Mesenchymal stem cell (in vitro differentiated cells and primary cell): ENCODE measurements at places on chromosomes 2 and 18.

DNA sequence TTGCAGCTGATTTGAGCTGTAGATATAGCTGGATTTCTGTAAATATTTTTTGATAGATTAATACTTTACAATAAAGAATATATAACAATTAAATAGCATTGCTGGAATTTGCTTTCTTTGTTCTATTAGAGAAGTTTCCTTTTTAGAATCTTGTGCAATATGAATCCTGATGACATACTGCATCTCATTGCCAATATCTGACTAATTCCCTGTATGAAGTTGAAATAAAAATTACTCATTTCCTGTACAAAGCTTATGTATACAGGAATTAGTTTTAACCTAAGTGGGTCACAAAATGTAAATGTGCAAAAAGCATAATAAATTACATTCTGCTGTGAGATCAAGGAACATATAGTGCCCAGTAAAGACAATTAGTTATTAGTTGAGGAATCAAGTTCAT, 72.8 kb upstream of the TMEFF2 start:
- DNase-seq, result peak; percentile 56

GRCh38 chr2:229446350-229446749, 175.3 kb upstream of the PID1 start:
- no peak for DNase-seq

DNA sequence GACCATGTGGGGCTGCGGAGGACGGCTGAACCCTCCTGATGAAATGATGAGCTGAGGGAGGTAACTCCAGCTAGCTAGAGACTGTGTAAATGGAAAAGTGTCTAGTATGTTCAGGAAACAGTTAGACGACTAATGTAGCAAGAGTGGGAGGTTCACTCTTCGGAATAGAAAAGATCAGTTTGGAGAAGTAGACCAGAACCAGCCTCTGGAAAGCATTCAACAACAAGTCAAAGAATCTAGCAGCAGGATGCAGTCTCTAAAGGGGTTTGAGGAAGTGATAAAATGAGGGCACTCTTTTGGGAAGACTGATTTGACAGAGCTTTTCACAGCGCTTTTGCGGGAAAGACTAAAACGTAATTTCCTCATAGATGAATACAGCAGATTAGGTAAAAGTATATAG, 79.6 kb downstream of the GAREM1 start:
- no peak for DNase-seq

GRCh38 chr2:14306268-14306861, 326.2 kb upstream of the LRATD1 start:
- DNase-seq, result no peak

GRCh38 chr2:235054475-235054874, 102.7 kb downstream of the SH3BP4 start:
- DNase-seq, result no peak

GRCh38 chr2:42217307-42217706, 48.2 kb downstream of the EML4 start:
- no peak for DNase-seq

- DNase-seq, result no peak
These were observed 24.0 kb downstream of the WIPF1 start for GRCh38 chr2:174573621-174574081.

GRCh38 chr2:230691005-230691647, 21.5 kb upstream of the CAB39 start:
- DNase-seq, result peak; percentile 25

DNA sequence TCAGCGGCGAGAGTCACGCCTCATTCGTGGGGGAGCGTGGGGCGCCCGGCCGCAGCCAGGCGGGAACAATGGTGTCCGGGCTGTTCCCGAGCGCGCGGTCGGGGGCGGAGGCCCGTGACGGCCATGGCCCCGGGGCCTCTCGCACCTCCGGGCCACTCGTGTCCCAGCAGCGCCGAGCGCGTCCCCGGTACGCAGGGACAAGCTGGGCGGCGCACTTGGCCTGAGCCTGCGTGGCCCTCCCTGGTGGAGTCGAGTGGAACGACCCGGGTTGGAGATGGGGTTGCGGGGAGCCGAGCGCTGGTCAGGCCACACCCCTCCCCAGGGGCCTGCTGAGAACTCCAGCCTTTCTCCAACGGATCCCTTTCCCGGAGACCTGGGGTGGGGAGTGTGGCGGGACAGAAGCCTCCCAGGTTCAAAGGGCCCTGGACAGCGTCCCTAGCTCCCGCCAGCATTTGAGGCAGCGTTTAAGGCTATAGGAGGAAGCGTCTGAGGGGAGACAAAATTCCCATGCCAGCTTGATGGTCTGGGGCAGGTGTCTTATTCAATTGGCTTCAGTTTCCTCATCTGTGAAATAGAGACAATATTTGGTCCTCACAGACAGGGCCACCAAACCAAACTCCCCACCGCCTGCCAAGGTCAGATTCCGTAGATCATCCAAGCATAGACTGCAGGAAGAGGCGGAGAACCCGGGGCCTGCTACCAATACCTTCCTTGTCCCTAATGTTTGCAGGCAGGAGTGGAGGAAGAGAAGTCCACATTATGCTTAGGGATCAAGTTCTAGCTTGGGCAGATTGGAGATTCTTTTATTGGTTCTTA, 553 bp downstream of the CNDP2 start:
- peak; percentile 76 for DNase-seq
